Progenitor cell of endocrine pancreas (in vitro differentiated cells): ENCODE measurements at places on chromosomes 1 and 21. TPM values are rescaled to one million over a fixed set of nuclear protein-coding genes. Genes with fewer than 3 reads are reported as not detected.

DNA sequence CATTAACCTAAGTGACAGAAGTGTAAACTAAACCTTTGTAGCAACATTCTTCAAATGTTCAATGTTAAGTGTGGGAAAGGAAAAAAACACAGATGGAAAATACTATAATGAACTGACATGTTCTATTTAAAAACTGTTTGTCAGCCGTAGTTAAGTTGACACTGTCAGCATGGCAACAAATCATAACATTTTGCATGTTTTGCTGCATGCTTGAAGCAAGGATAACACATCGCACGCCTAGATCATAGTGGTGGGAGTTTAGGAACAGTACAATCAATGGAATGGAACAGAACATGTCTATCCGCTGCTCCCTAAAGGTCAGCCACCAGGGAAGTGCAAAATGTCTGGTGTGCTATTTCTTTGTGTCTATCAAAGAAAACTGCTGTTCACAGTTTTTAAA lies 62.5 kb upstream of the ESRRG start:
- DNase-seq = no peak
- no peak overlapping the region for H3K4me3 ChIP-seq
- H3K4me1 ChIP-seq = no peaks in the 10 kb centered on the region
- H3K36me3 ChIP-seq = no peaks in the 10 kb centered on the region
- H3K27me3 ChIP-seq = no peaks in the 10 kb centered on the region

DNA sequence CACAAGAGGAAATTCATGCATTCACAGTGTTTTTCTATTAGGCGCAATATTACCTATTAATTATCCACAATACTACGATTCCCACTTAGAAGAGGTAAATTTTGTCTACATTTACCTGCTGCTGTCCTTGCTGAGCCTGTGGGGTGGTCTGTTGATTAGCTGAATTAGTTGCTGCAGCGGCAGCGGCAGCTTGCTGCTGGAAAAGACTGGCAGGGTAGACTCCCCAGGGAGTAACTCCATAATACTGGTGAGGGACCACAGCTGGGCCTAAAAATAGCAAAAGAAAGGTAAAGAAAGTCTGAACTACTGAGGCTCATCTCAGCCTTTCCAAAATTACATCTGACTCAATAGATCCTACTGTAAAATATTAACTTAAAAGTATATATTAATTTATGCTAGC lies 66.0 kb upstream of the SDC3 start:
- H3K27me3 ChIP-seq = no peaks in the 10 kb centered on the region
- DNase-seq = no peak
- peaks cover 10% of the 10 kb centered on the region for H3K4me1 ChIP-seq

- H3K27ac ChIP-seq = no peak overlapping the region
- no peak overlapping the region for H3K4me3 ChIP-seq
- H3K27me3 ChIP-seq = no peaks in the 10 kb centered on the region
- DNase-seq = no peak
Measured at GRCh38 chr21:31991356-31992331, 118.8 kb downstream of the HUNK start.

KRTAP20-4 gene
- not detected in 2 replicates for total RNA-seq

DNA sequence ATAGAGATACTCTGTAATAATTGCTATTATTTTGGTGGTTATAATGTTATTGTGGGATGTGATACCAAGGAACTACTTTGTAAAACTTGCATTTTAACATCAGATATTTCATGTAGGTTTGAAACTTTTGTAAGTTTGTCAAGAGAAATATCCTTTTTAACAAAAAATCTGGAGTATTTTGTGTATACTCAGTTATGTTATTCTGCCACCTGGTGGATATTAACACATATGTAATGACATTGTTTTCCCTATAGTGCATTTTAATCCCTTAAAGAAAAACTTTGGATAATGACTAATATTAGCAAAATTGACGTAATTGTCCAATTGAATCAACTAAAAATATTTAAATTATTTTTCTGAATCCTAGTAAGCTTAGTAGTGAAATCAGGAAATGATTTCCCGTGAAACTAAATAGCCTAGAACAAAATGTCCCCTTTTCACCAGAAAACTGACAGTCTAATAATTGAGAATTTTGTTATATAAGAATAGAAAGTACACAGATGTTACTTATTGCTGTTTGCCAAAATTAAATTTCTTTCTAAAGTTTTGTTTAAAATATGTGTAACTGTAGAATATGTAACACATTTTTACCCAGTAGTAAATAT lies 39.6 kb downstream of the KCTD3 start:
- H3K4me1 ChIP-seq = peaks cover 9% of the 10 kb centered on the region
- H3K36me3 ChIP-seq = peaks cover 20% of the 10 kb centered on the region
- H3K4me3 ChIP-seq = no peak overlapping the region
- H3K27ac ChIP-seq = peak overlapping the region; percentile 30
- no peak for DNase-seq
- H3K27me3 ChIP-seq = no peaks in the 10 kb centered on the region

DNA sequence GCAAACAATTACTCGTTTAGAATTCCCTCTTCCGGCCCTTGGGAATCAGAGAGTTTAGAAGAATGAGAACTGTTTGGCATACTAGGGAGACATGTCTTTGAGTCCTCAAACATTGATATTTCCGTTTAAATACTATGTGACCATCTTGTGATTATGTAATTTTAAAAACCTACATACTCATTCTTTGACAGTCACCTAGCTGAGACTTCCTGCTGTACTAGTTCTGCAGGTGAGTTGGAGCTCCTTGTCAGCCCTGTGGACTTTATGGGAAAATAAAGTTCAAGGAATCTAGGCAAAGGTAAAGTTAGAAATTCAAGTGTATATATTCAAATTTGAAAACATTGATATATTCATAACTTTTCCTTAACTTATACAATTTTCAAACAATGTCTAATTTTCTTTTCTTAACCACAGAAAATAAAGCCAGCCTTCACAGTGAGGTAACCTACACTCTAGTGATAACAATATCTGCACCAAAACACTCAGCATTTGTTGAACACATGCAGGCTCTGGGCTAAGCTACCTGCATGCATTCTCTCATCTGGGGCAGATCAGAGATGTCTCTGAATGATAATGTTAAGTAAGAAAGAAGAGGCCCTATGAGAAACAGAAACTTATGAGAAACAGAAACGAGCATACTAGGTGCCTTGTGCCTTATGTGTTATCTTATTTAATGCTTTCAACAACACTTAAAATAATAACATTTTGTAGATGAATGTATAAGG lies 67.0 kb upstream of the BACE2 start:
- H3K27ac ChIP-seq = no peak overlapping the region
- no peaks in the 10 kb centered on the region for H3K36me3 ChIP-seq
- no peak overlapping the region for H3K4me3 ChIP-seq
- H3K27me3 ChIP-seq = peaks cover 24% of the 10 kb centered on the region

GRCh38 chr1:150094734-150095265 lies 27.2 kb downstream of the VPS45 start:
- H3K4me3 ChIP-seq = no peak overlapping the region
- no peaks in the 10 kb centered on the region for H3K27me3 ChIP-seq
- H3K36me3 ChIP-seq = peaks cover 7% of the 10 kb centered on the region
- DNase-seq = no peak

FBXO44 gene
- 19.1 and 21.5 TPM in 2 replicates for total RNA-seq

GRCh38 chr21:21740207-21740606 lies 742.0 kb downstream of the NCAM2 start:
- no peaks in the 10 kb centered on the region for H3K4me1 ChIP-seq
- DNase-seq = no peak
- H3K27ac ChIP-seq = no peak overlapping the region

PADI1 gene
- not detected in 2 replicates for total RNA-seq

CFAP57 gene
- total RNA-seq = 2.2 and 2.3 TPM in 2 replicates

DNA sequence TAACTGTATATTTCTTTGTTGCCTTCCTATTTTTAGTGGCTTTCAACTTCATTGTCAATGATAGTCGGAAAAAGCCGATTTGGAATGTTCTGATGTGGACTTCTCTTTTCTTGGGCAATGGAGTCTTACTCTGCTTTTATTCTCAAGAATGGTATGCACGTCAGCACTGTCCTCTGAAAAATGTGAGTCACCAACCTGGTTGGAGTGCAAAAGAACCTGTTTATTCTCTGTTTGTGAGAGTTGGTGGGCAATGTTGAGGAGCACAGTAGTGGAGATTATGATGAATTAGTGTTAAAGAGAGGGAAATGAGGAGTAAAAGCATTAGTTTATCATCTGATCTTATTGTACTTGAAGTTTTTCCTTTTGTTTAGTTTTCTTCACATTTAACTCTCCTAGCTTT lies 14.5 kb upstream of the AXDND1 start:
- no peaks in the 10 kb centered on the region for H3K27me3 ChIP-seq
- H3K4me1 ChIP-seq = peaks cover 1% of the 10 kb centered on the region
- no peak overlapping the region for H3K27ac ChIP-seq
- no peak overlapping the region for H3K4me3 ChIP-seq
- no peak for DNase-seq

DNA sequence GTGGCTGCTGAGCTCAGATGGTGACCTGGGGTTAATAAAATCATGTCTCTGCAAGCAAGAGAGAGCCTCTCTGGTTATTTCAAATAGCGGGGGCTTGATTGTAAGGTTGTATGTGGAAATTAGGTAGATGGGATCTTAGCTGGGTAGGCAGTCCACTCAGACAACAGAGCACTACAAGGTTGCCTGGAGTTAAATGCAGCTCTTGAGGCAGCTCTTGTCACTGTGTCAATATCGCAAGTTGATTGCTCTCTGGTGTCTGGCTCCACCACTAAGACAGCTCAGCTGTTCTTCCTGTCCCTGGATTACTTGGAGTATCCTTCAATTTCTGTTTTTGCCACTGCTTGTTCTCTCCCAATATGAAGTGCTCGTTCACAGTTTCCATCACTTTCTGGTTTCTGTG lies 93.8 kb downstream of the C21orf91 start:
- no peak for DNase-seq
- peaks cover 1% of the 10 kb centered on the region for H3K4me1 ChIP-seq
- H3K36me3 ChIP-seq = no peaks in the 10 kb centered on the region
- H3K27me3 ChIP-seq = no peaks in the 10 kb centered on the region

GRCh38 chr1:9538669-9539164 lies 548 bp upstream of the SLC25A33 start:
- no peak for DNase-seq
- peak overlapping the region; percentile 94 for H3K27ac ChIP-seq
- H3K4me3 ChIP-seq = peak overlapping the region; percentile 71
- H3K27me3 ChIP-seq = no peaks in the 10 kb centered on the region
- peaks cover 3% of the 10 kb centered on the region for H3K36me3 ChIP-seq
- H3K4me1 ChIP-seq = peaks cover 17% of the 10 kb centered on the region
